ENCODE measurements at places on chromosomes 1 and 21.

DNA sequence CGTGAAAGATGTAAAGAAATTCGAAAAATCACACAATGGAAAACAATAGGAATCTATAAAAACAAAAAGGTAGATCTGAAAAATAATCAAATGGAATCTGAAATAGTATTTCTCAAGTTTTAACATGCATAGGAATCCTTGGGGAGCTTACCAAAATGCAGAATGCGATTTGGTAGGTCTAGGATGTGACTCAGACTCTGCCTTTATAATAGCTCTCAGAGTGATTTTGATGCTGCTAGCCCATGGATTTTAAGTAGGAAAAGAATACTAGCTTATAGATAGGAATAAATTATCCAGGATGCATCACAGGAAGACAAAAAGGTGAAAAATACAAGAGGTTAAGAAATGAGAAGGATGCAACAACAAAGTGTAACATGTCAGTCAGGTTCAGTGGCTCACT is 14.1 kb upstream of the RABGGTB start:
- no peak for DNase-seq

DNA sequence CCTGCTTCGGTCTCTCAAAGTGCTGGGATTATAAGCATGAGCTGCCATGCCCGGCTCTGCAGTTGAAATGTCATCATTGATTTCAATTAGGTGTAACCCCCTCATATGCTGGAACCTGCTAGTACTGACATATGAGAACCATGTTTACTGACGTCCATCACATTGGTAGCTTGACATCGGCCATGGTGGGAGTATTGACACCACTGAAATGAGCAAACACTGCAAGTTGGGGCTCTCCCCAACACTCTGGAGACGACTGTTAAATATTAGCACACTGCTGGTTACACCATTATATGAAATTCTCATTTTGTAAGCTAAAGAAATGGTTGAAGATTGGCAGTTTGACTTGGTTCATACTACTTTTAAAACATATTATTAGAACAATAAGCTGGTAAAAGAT is 63.7 kb downstream of the CNST start:
- DNase-seq = no peak

GRCh38 chr1:27624467-27625178 is 10.4 kb downstream of the FGR start:
- no peak for DNase-seq

DNA sequence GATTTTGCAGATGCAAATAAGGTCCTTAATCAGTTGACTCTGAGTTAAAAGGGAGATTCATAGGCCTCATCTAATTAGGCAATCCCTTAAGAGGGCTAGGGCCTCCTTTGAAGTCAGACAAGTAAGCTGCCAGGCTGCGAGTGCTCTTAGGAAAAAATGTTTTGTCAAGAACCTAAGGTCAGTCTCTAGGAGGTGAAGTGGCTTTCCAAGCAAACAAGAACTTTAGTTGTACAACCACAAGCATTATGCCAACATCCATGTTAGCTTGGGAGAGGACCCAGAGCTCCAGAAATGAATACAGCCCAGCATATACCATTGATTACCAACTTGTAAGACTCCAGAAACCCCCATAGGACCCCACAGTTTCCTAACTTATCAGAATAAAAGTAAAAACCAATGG is 1366.2 kb downstream of the PLA2G4A start:
- DNase-seq = no peak

- DNase-seq = no peak
These were observed 94.4 kb downstream of the MIS18A start for GRCh38 chr21:32184485-32184884.
